GM10248 (cell line): ENCODE measurements at places on chromosomes 16 and 17.
A peak's percentile ranks its signal among the peaks of the same experiment; 100 is the strongest.

DNA sequence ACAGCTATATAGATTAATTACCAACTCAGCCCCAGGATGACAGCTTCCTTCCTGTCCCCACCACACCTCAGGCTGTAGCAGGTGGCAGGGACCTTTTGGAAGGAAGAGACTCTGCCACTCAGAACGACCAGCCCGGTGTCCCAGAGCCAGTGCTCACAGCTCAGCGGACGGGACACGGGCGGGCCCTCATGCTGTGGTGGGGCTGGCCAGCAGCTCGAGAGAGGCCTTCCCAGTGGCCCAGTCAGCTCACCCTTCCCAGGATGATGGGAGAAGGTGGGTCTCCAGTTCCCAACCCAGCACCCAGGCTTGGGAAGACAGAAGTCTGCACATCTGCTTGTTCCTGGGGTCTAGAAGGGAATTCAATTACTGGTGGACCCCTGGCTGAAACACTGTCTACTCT is 10.5 kb downstream of the NUDT16L1 start:
- no peak for DNase-seq

- peak; percentile 12 for DNase-seq
Observed at GRCh38 chr16:76265434-76266045, 11.7 kb upstream of the CNTNAP4 start.

GRCh38 chr16:30439720-30440348 is 5.8 kb downstream of the SEPHS2 start:
- DNase-seq = no peak

- DNase-seq = peak; percentile 37
Observed at GRCh38 chr16:46612121-46612520, 9.1 kb downstream of the SHCBP1 start.

DNA sequence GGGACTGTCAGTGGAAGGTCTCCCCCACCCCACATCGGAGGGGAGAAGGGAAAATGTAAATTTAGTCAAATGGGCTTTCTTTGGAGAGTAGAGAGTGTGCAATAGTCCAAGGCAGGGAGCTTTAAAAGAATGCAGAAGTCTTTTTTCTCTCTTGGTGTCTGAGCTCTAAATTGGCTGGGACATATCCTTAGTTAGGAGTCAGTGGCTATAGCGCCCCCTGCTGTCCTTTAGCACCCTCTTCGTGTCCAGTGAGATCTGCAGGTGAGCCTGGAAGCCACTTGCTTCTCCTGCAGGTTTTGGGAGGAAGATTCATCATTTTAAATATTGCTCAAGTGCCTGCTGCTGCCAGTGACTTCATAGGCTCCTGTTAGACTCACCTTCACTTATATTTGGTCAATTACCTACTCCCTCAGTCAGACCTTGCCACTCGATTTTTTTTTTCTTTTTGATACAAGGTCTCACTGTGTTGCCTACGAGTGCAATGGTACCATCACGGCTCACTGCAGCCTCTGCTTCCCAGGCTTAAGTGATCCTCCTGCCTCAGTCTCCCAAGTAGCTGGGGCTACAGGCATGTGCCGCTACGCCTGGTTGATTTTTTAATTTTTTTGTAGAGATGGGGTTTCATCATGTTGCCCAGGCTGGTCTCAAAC is 174.8 kb downstream of the PRKCB start:
- peak; percentile 66 for DNase-seq

DNA sequence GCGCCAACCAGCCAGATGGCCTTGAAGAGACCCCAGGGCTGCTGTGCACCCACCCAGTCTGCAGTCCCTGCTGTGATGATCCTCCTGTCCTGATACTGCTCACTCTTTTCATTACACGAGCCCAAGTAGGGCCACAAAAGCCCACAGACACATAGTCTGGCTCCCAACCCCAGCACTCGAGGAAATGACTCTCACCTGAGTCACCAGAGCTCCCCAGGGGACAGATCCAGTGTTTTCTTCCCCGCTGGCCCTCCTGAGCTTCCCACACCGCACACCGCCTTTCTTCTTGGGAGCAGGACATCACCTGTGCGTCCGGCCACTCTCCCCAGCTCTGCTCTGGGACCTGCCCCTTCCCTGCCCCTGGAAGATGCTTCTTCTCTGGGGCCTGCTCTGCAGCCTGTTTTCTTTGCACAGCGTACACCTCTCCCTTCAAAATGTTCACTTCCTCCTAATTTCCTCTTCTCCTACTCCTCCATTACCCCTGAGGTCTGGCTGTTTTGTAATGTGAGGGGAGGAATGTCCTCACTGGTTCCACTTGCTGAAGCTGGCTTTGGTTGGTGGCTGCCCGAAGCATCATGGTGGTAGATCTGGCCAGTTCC is 2.0 kb upstream of the SCN4A start:
- no peak for DNase-seq

GRCh38 chr17:79721993-79722671 is 8.6 kb upstream of the ENPP7 start:
- DNase-seq = no peak
